ENCODE measurements at places on chromosomes 6 and 20.

DNA sequence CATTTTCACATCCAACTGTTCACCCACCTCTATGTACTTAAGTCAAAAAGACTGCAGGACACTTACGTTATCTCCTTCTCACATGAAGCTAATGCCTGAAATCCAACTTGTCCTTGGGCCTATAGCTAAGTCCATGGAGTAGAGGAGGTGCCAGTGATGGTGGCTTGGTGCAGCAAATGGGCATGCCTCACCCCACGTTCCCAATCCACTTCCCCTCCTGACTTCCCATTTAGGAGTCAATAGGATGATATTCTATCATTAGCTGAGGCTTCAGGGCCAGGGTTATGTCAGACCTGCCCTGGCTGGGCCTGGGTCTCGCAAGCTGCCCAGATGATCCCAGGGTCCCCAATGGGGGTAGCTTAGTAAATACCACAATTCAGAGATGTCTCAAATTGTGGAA lies 410.4 kb downstream of the MAFB start:
- no peak for DNase-seq

GRCh38 chr20:7710440-7710839 lies 229.8 kb downstream of the HAO1 start:
- no peak for DNase-seq

DNA sequence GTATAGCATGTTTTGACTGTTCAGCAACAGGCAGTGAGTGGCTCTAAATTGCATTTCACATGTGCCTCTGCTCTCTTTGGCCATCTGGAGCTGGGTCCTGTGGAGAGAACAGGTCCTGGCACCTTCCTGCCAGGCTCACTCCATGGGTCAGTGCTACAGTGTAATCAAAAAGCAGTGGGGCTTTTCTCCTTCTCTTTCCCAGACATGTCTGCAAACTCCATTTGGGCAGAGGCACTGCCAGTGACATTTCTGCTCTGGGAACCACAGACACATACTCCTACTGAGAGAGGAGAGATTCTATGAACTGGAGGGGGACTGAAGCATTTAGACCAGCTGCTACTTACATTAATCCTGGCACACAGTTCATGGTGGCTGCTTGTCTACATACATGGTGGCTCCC lies 68.3 kb upstream of the TRAF3IP2 start:
- no peak for DNase-seq

DNA sequence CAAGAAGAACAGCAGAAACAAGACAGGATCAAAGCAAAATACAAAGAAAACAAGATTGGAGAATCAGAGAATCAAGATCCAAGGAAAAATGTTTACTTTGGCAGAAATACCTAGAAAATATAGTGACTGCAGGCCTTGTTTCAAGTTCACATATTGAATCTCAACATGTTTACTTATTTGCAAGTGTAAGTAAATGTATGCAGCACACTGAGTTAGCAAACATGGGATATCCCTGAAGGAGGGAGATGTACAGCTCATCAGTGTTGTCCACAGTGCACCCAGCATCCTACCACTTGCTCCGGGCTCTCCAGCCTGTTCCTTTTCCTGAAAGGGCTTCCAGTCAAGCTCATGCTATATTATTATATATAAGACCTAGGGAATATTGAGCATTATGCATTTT lies 319.5 kb downstream of the PRL start:
- no peak for DNase-seq

- DNase-seq: no peak
Measured at GRCh38 chr6:124822721-124823120, 139.5 kb upstream of the RNF217 start.

GRCh38 chr20:45484676-45485075 lies 15.1 kb downstream of the WFDC2 start:
- DNase-seq: no peak

- no peak for DNase-seq
Measured at GRCh38 chr6:33297406-33297955, 1.3 kb downstream of the RGL2 start.

DNA sequence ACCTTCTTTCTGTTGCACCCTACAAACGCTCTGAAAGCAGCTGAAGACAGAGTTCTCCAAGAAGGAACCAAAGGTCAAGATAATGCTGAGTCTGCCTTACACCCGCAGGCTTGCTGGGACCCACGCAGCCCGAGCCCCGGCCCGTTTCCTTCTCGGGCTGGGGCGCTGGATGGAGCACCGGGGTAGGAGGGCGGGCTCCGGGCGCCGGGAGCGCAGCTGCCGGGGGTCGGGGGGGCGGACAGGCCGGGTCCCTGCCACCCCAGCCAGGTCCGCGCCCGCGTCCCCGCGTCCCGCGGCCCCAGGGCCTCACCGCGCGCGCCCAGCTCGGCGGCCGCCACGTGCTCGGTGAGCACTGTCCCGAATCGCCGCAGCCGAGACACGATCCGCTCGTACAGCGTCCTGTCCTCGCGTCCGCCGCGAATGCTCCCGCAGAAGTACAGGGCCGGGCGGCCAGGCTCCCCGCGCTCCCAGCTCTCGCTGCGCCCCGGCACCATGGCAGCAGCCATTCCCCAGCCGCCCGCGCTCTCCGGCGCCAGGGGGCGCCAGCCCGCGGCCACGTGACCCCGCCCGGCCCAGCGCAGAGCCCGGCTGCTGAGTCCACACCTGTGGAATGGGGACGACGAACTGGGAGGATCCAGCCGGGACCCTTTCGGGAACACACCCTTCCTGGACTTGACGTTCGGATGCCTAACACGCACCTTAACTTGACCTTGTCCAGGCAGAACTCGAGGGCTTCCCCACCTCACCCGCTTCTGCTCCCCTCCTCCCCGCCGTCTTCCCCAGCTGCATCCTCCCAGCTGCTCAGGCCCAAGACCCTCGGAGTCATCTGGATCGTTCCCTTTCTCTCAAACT lies at the start of gene DNPH1:
Gene DNPH1, minus strand, starts transcription at position 531 of the 852 bp plus-strand sequence. Its CDS starts 25 bp downstream, at position 506.
- DNase-seq: peak; percentile 71

DNA sequence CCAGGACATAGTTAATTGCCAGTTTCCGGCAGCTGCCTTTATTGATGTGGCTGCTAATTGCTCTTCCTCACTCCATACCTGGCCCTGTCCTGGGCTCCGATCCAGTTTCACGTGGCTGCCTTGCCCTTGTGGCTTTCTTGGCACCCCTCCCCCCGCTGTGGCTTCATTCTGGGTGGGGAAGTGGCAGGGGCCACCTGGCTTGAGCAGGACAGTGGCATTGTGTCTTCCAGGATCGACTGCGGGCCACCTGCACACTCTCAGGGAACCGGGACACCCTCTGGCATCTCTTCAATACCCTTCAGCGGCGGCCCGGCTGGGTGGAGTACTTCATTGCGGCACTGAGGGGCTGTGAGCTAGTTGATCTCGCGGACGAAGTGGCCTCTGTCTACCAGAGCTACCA lies 10.8 kb downstream of the MAVS start:
- no peak for DNase-seq

- no peak for DNase-seq
Measured at GRCh38 chr6:118317581-118318563, 230.2 kb upstream of the PLN start.

- DNase-seq: no peak
Measured at GRCh38 chr20:56422076-56422823, 10.2 kb downstream of the CASS4 start.

- no peak for DNase-seq
Measured at GRCh38 chr20:49568278-49569151, 578 bp upstream of the PTGIS start.

- DNase-seq: no peak
Measured at GRCh38 chr6:123518441-123519188, 118.1 kb downstream of the TRDN start.

DNA sequence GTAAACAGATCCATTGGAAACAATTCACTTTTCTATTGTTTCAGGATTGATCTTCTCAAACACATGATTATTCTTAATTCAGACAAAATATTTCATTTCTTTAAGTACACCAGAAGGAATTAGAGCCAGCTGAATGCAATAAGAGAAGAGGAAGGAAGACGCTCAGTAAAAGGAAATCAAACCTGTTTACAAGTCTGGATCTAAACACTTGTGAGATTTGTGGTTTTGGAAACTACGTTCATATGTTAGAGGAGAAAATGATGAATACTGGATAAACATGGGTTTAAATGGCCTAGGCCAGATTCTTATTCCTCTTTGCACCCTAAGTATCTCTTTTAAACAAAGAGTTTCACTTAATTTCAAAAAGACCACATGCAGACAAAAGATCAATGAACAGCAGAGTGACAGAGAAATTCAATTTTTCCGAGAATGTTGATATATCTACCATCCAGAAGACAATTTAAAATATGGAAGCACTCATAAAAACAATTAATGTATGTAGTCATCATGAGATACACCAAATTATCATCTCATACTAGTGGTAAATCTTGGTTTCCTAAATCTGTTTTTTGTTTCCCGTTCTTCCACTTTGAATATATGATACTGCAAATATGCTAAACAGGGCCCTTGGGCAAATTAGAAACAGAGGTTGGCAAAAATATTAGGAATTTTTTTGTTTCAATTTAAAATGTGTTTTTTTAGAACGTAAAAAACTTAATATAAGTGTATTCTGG lies 703.5 kb upstream of the CITED2 start:
- DNase-seq: no peak

DNA sequence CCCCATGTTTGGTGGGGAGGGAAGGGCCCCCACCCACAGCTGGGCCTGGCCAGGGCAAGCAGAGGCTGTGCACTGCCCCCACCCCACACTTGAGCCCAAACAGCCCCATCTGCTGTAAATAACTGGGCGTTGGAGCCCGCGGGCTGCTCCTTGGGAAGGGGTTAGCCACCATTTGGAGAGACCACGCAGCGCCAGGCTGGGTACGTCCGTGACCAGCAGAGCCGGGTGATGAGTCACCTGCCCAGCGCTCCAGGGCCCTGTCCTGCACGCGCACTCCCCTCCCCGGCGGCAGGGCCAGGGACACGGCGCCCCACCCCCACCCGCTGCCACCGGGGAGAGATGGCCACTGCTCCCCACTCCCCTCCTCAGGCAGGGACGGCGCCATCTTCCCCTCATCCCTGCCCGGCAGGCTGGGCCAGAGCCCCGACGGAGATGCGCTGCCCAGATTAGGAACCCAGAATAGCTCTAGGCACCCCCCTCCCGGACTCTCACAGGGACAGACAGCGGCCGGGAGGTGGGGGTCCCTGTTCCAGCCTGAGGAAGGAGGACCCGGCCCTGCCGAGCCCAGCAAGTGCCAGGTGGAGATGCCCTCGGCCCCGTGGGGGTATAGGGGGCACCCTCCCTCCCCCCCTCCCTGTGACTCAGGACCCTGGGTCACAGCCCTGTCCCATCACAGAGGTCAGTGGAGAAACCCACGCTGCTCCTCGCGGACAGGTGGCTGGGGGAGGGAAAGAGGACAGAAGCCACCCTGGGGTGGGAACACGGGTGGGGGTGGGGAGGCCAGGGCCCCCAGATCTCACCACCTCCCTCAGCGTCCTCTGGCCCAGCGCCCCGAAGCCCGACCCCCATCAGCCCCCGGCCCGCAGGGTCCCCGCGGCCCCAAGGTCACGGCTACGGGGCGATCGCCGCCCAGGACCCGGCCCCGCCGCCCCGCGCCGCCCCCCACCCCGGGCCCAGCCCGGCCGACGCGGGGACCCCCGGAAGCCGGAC lies 642 bp downstream of the EEF1A2 start:
- DNase-seq: no peak

DNA sequence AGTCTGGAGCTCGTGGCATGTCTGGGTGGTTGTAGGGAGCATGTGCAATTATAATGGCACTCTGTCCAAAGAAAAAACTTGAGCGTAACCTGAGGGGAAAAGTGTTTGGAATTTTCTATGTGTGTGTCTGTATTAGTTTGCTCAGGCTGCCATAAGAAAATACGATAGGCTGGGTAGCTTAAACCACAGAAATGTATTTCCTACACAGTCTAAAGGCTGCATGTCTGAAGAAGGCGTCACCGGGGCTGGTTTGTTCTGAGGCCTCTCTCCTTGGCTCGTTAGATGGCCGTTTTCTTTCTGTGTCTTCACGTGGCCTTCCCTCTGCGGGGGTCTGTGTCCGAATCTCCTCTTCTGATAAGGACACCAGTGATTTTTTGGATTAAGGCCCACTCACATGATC lies 59.0 kb downstream of the IGF2R start:
- no peak for DNase-seq

DNA sequence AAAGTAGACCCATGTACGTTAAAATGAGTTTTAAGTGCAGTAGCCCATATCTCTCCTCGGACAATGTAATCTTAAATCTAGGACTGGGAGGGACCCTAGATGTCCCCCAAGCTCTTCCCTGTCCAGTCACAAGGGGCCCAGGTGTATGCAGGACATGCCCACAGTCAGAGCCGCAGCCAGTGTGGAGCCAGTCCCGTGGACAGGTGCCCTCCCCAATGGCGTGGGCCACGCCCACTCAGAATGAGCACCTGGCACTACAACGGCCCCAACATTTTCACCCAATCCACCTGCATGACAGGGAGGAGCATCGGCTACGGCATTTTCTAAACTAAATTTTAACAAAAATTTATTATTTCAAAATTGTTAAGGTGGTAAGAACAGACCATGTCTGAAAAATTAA lies 53.2 kb downstream of the WDR27 start:
- no peak for DNase-seq

DNA sequence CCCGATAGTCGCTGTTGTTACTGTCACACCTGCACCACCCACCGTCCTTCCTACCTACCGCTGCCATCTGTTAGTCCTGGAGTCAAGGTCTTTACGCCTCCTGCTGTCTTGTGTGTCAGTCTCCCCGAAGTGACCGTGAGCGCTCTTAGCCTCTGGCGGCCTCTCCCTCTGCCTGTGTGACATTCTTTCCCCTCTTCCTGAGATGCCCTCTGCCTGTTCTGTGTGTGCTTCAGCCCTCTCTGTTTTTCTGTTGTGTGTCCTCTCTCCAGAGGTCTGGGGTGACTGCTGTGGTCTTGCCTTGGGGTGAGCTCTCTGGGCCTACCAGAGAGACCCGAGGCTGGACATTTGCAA lies 54.9 kb downstream of the TCP11 start:
- DNase-seq: no peak

GRCh38 chr6:14771016-14771415 lies 474.9 kb upstream of the JARID2 start:
- no peak for DNase-seq

GRCh38 chr6:111971866-111972532 lies 81.9 kb upstream of the CCN6 start:
- DNase-seq: no peak

DNA sequence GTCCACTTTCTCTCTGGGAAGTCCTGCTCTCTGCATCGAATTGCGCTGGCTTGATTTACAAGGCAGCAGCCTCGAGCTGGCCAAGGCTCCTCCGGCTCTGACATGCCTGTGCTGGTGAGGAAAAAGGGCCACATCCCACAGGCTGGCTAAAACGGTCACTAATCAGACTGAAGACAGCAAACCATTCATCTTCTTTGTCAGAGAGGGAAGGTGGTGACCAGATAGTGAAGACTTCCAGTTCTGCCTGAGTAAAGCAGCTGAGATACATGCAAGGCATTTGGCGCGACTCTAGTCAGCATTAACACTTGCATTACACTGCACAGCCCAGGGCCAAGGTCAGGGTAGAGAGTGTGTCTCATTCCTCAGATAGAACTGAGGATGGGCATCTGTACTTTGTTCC lies 203.2 kb upstream of the MAP3K7 start:
- no peak for DNase-seq

- DNase-seq: no peak
Measured at GRCh38 chr20:17688965-17689364, 6.9 kb upstream of the RRBP1 start.

- DNase-seq: no peak
Measured at GRCh38 chr6:161890832-161891297, 617.0 kb upstream of the AGPAT4 start.

GRCh38 chr6:148912252-148912651 lies 165.4 kb downstream of the UST start:
- no peak for DNase-seq
